ENCODE measurements at places on chromosomes 1 and 21. TPM values are rescaled to one million over a fixed set of nuclear protein-coding genes. Genes with fewer than 3 reads are reported as not detected.

Gene LMX1A
- total RNA-seq = not detected

Gene HTR6
- not detected for total RNA-seq

Gene MYOG
- not detected for total RNA-seq

Gene FAM151A
- total RNA-seq = not detected

Gene OR10J1
- not detected for total RNA-seq

Gene FCAMR
- total RNA-seq = not detected

Gene GRIK1
- not detected for total RNA-seq

Gene RGS8
- total RNA-seq = not detected

Gene CASZ1
- 6.8 TPM for total RNA-seq

Gene LDLRAD2
- 0.03 TPM for total RNA-seq

Gene RCC2
- total RNA-seq = 118 TPM

Gene AMPD1
- total RNA-seq = not detected

Gene DDR2
- 0.41 TPM for total RNA-seq

Gene CFAP45
- total RNA-seq = 1.3 TPM

Gene PGLYRP4
- total RNA-seq = 0.27 TPM

Gene FLG
- total RNA-seq = 0.34 TPM

Gene TTF2
- total RNA-seq = 46.3 TPM

Gene NTNG1
- 8.4 TPM for total RNA-seq

Gene PTPRU
- 16.1 TPM for total RNA-seq

Gene FMO2
- total RNA-seq = not detected

Gene CHIA
- total RNA-seq = not detected

Gene HUNK
- total RNA-seq = 0.17 TPM

Gene PDC
- not detected for total RNA-seq

Gene ZMYND12
- 0.54 TPM for total RNA-seq

Gene APOBEC4
- not detected for total RNA-seq

Gene ATAD3C
- total RNA-seq = 0.51 TPM

Gene COL11A1
- 0.71 TPM for total RNA-seq

Gene HCRTR1
- not detected for total RNA-seq

Gene FCRLB
- 0.51 TPM for total RNA-seq

Gene RHBDL2
- 10.6 TPM for total RNA-seq

Gene PKN2
- 36.7 TPM for total RNA-seq

Gene TACSTD2
- total RNA-seq = 103 TPM

Gene MROH9
- total RNA-seq = not detected

Gene ZNF593OS
- not detected for total RNA-seq

Gene LCE1E
- total RNA-seq = 0.51 TPM

Gene SMYD3
- 18.5 TPM for total RNA-seq

Gene AMY1B
- not detected for total RNA-seq

Gene NEXN
- total RNA-seq = 5.3 TPM

Measured in foreskin keratinocyte (primary cell).